Astrocyte (in vitro differentiated cells and primary cell): ENCODE measurements at places on chromosomes 16 and 17. TPM values are rescaled to one million over a fixed set of nuclear protein-coding genes. Genes with fewer than 3 reads are reported as not detected.

DNA sequence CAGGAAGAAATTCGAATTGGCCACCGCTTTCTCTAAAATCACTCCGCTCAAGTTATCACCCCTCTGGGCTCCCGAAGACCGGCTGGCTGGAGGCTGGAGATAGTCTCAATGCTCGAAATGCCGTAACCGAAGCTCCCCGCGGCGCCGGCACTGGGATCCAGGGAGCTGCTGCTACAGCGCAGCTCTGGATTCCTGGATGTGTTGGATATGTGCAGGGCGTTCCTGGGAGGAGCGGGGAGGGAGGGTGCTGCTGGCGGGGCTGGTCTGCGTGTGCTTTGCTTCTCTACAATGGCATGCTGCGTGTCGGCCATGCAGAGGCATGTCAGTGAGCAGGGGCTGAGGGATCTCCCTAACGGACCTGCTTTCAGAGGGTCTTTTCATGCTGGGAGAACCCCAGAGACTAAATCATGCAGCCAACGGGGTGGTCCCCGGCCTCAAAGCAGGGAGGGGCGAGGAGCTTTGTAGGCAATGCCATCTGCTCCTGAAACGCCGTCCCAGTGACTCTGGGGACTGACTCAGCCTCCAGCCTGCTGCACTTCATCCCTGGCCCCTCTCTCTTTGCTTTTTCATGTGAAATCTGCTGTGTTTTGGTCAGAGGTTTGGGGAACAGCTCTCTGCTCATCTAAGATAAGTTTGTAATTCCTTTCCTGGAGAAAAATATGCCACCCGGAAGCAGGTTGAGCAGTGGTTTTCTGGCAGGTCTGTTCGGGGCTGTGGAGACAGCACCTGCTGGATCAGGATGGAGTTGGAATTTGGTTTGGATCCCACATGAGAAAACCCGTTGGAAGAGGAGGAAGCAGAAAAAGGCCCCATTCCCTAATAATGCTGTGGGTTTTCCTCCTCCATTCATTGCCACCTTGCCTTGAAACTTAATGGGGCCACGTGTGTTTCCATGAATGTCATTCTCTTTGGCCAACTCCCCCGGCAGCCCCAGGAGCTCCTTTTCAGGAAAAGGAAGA lies 311.4 kb downstream of the SEC14L1 start:
- H3K27ac ChIP-seq, result peak overlapping the region; percentile 94
- H3K36me3 ChIP-seq, result no peaks in the 10 kb centered on the region
- peak; percentile 69 for DNase-seq
- peaks cover 78% of the 10 kb centered on the region for H3K4me1 ChIP-seq

GRCh38 chr17:13671341-13671740 lies 69.6 kb upstream of the HS3ST3A1 start:
- peaks cover 5% of the 10 kb centered on the region for H3K4me1 ChIP-seq
- H3K27ac ChIP-seq, result no peak overlapping the region
- H3K27me3 ChIP-seq, result no peaks in the 10 kb centered on the region
- no peak overlapping the region for H3K4me3 ChIP-seq

Gene ITGA2B
- total RNA-seq, result 0.31 and 0.68 TPM in 2 replicates

DNA sequence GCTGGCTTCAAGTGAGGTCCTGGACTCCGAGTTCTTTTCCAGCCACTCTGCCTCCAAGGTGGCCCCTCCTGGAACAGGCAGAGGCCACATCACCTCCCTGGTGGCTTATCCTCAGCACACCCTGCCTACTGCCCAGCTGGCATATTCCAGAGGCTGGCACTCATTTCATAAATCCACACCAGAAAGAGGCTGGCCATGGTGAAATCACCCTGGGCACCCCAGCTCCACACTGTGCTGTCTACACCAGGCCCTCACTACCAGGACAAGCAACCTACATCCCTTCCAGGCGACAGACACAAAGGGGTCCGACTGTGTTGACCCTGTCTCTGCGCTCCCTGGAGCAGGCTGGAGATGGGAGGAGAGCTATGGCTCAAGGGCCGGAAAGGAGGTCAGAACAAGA lies 100.2 kb downstream of the C16orf78 start:
- no peak for DNase-seq
- no peak overlapping the region for H3K27ac ChIP-seq
- H3K27me3 ChIP-seq, result peaks cover 4% of the 10 kb centered on the region
- no peak overlapping the region for H3K4me3 ChIP-seq

- H3K27ac ChIP-seq, result peak within 1 kb of the TSS; percentile 64
- no peak for DNase-seq
- no peaks in the 10 kb centered on the region for H3K36me3 ChIP-seq
- no peaks in the 10 kb centered on the region for H3K27me3 ChIP-seq
Measured at GRCh38 chr16:29811896-29812665, at the start of gene PRRT2. Gene PRRT2, plus strand, starts transcription at chr16:29812193. Its CDS starts 862 bp downstream, at chr16:29813055.

Gene GGNBP2
- 80.0 and 80.8 TPM in 2 replicates for total RNA-seq

- DNase-seq, result no peak
- peaks cover 3% of the 10 kb centered on the region for H3K36me3 ChIP-seq
- H3K27me3 ChIP-seq, result no peaks in the 10 kb centered on the region
- H3K27ac ChIP-seq, result no peak overlapping the region
Measured at GRCh38 chr17:82935966-82936767, 96.3 kb upstream of the ZNF750 start.

DNA sequence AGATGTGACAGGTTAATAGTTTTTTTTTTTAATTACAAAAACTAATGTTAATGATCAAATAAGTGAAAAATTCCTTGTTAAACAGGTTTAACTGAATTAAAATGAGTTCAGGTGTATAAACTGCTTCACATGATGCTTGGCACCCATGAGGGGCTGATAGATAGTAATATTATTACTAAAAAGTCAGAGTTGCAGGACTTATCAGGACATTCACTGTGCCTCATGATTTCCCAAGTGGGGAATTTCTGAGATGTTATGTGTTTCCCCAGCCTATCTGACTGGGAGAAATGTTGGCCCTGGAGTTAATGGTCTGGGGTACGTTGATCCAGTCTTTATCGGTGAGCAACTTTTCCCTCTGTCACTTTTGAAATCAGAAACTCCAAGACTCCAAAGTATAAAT lies 102.1 kb downstream of the PLCG2 start:
- DNase-seq, result no peak
- no peaks in the 10 kb centered on the region for H3K4me1 ChIP-seq
- H3K27ac ChIP-seq, result no peak overlapping the region
- H3K4me3 ChIP-seq, result no peak overlapping the region
- H3K27me3 ChIP-seq, result peaks cover 13% of the 10 kb centered on the region

- peaks cover 13% of the 10 kb centered on the region for H3K36me3 ChIP-seq
- no peak overlapping the region for H3K27ac ChIP-seq
- peaks cover 1% of the 10 kb centered on the region for H3K4me1 ChIP-seq
- peaks cover 2% of the 10 kb centered on the region for H3K27me3 ChIP-seq
- no peak overlapping the region for H3K4me3 ChIP-seq
Measured at GRCh38 chr16:87829622-87829980, 39.7 kb downstream of the SLC7A5 start.

Gene RBFOX1
- 0.43 and 0.84 TPM in 2 replicates for total RNA-seq

DNA sequence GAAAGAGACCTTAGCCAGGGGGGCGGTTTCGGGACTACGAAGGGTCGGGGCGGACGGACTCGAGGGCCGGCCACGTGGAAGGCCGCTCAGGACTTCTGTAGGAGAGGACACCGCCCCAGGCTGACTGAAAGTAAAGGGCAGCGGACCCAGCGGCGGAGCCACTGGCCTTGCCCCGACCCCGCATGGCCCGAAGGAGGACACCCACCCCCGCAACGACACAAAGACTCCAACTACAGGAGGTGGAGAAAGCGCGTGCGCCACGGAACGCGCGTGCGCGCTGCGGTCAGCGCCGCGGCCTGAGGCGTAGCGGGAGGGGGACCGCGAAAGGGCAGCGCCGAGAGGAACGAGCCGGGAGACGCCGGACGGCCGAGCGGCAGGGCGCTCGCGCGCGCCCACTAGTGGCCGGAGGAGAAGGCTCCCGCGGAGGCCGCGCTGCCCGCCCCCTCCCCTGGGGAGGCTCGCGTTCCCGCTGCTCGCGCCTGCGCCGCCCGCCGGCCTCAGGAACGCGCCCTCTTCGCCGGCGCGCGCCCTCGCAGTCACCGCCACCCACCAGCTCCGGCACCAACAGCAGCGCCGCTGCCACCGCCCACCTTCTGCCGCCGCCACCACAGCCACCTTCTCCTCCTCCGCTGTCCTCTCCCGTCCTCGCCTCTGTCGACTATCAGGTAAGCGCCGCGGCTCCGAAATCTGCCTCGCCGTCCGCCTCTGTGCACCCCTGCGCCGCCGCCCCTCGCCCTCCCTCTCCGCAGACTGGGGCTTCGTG lies at the start of gene MAPT:
Gene MAPT, plus strand, starts transcription at position 533 of the 763 bp plus-strand sequence. CDS start 67,784 bp downstream, outside the sequence.
- peaks cover 35% of the 10 kb centered on the region for H3K27me3 ChIP-seq
- no peaks in the 10 kb centered on the region for H3K36me3 ChIP-seq
- peak within 1 kb of the TSS; percentile 71 for H3K4me3 ChIP-seq
- no peak within 1 kb of the TSS for H3K27ac ChIP-seq
- no peaks in the 10 kb centered on the region for H3K4me1 ChIP-seq

DNA sequence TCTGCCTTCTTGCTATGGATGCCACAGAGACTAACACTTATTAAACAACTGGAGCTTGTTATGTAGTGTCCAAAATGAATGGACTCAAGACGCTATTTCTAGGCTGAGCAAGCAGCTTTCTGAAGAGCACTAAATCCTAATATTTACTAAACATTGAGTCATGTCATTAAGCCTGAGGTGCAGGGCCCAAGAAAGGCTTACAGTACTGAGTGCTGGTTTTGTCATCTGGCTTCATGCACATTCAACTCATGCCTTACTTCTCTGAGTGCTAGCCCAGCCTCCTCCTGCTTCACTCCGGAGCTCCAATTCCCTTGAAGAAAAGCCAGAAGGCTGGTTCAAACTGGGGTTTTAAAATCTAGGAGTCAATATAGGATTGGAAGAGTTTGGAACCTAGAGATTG lies 363.3 kb upstream of the CDH5 start:
- peaks cover 13% of the 10 kb centered on the region for H3K4me1 ChIP-seq
- no peaks in the 10 kb centered on the region for H3K27me3 ChIP-seq
- no peak overlapping the region for H3K4me3 ChIP-seq
- no peaks in the 10 kb centered on the region for H3K36me3 ChIP-seq

GRCh38 chr16:20906341-20907255 lies 6.0 kb downstream of the LYRM1 start:
- DNase-seq, result peak; percentile 92
- peak overlapping the region; percentile 65 for H3K27ac ChIP-seq
- H3K4me1 ChIP-seq, result peaks cover 58% of the 10 kb centered on the region
- H3K27me3 ChIP-seq, result no peaks in the 10 kb centered on the region
- H3K36me3 ChIP-seq, result no peaks in the 10 kb centered on the region
- H3K4me3 ChIP-seq, result peak overlapping the region; percentile 7

- peaks cover 15% of the 10 kb centered on the region for H3K27me3 ChIP-seq
- H3K27ac ChIP-seq, result no peak overlapping the region
- DNase-seq, result peak; percentile 12
- H3K4me3 ChIP-seq, result no peak overlapping the region
- H3K4me1 ChIP-seq, result peaks cover 10% of the 10 kb centered on the region
Measured at GRCh38 chr16:8572919-8573724, 17.2 kb downstream of the TMEM114 start.

DNA sequence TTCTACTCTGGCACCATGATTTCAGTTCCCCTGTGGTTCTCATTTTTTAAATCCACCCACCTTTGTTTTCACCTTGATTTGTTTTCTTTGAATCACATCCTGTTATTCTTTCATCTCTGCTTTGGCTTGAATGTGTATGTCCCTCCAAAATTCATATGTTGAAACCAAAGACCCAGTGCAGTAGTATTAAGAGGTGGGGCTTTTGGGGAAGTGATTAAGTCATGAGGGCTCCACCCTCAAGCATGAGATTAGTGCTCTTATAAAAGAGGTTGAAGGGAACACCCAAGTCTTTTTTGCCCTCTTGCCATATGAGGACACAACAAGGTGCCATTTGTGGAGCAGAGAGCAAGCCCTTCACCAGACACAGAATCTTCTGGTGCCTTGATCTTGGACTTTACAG lies 382.3 kb downstream of the SLC39A11 start:
- no peak overlapping the region for H3K27ac ChIP-seq
- H3K27me3 ChIP-seq, result no peaks in the 10 kb centered on the region
- H3K4me3 ChIP-seq, result no peak overlapping the region
- peaks cover under 1% of the 10 kb centered on the region for H3K4me1 ChIP-seq
- no peaks in the 10 kb centered on the region for H3K36me3 ChIP-seq
- no peak for DNase-seq

Gene CLEC18B
- 4.2 and 4.9 TPM in 2 replicates for total RNA-seq

Gene WSB1
- 217 and 253 TPM in 2 replicates for total RNA-seq

GRCh38 chr16:86052115-86052670 lies 153.2 kb downstream of the IRF8 start:
- no peak for DNase-seq
- H3K27ac ChIP-seq, result no peak overlapping the region
- H3K4me1 ChIP-seq, result no peaks in the 10 kb centered on the region
- H3K4me3 ChIP-seq, result no peak overlapping the region
- peaks cover 13% of the 10 kb centered on the region for H3K27me3 ChIP-seq
- no peaks in the 10 kb centered on the region for H3K36me3 ChIP-seq

GRCh38 chr17:27379888-27380533 lies 76.2 kb upstream of the KSR1 start:
- H3K27ac ChIP-seq, result peak overlapping the region; percentile 20
- no peaks in the 10 kb centered on the region for H3K36me3 ChIP-seq
- H3K4me1 ChIP-seq, result peaks cover 43% of the 10 kb centered on the region
- DNase-seq, result peak; percentile 41

Gene AKAP1
- 12.1 and 12.5 TPM in 2 replicates for total RNA-seq

- DNase-seq, result no peak
- no peaks in the 10 kb centered on the region for H3K36me3 ChIP-seq
- H3K27me3 ChIP-seq, result no peaks in the 10 kb centered on the region
Measured at GRCh38 chr17:66932311-66932710, 32.2 kb upstream of the CACNG4 start.

Gene ZNF207
- 148 and 168 TPM in 2 replicates for total RNA-seq

DNA sequence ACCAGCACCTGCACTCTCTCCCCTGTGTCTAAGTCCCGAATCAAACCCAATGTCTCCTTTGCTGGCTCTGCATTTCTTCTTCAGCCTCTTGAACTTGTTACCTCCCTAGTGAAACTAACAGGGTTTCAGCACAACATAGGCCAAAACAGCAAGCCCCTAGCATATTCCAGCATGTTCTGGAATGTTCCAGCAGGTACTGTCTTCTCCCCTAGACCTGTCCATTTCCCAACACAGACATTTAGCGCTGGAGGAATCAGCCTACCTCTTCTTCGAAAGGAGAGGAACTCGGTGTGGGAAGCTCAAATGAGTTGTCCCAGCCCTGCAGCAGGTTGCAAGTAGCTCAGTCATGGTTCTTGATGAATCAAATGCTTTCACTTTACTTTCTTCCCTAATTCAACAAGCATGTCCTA lies 47.1 kb downstream of the LITAF start:
- DNase-seq, result no peak
- no peak overlapping the region for H3K4me3 ChIP-seq
- H3K4me1 ChIP-seq, result no peaks in the 10 kb centered on the region

GRCh38 chr16:82535764-82536163 lies 91.0 kb upstream of the CDH13 start:
- H3K36me3 ChIP-seq, result no peaks in the 10 kb centered on the region
- H3K4me3 ChIP-seq, result no peak overlapping the region
- no peaks in the 10 kb centered on the region for H3K4me1 ChIP-seq
- H3K27ac ChIP-seq, result no peak overlapping the region
- no peak for DNase-seq
